ENCODE measurements at places on chromosomes 2 and 18.

- DNase-seq: peak; percentile 5
These were observed 44.8 kb upstream of the KDM3A start for GRCh38 chr2:86396291-86396785.

- DNase-seq: peak; percentile 17
These were observed 22.4 kb downstream of the MOGAT1 start for GRCh38 chr2:222693837-222694236.

DNA sequence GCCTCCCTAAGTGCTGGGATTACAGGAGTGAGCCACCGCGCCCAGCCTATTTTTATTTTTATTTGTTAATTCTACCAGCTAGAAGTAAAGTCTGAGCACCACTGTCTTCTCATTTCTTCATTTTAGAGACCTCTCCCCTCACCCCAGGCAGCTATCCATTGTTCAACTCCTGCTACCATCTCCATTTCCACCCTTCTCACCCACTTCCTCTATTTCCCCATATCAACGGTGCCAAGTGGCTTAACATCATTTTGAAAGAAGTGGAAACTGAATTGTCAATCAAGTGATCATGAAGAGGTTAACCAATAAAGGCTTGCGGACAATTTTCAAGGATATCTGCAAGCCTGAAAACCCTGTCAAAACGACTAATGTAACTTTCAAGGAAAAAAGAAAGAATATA lies 323.1 kb downstream of the NBAS start:
- DNase-seq: no peak

DNA sequence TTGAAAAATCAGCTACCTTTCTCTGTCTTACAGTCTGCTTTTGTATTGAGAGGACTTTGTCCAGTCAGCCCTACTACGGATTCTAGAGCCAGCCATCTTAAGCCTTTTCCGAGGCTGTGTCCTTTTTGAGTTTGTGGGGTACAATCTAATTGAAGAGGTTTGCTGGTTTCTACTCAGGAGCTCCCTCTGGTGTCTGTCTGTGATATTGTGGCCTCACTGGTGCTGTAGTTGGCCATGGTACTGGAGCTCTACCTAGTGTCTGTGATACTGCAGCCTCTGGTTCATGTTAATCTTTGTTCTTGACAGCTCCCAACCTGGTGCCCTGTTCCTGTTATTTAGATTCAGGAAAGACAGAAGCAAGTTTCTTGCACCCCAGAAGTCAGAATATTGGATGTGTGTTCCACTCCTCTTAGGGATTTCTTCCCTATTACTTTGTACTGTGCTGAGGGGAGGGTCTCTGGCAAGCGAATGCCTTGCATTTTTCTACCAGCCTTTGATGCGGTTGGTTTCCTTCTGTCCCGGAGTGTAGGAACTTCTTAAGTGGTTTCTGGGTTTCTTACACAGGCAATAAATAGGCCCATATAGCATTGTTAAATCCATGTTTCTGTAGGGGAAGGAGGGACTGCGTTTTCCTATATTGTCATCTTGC lies 78.5 kb downstream of the ACSL3 start:
- DNase-seq: peak; percentile 79

DNA sequence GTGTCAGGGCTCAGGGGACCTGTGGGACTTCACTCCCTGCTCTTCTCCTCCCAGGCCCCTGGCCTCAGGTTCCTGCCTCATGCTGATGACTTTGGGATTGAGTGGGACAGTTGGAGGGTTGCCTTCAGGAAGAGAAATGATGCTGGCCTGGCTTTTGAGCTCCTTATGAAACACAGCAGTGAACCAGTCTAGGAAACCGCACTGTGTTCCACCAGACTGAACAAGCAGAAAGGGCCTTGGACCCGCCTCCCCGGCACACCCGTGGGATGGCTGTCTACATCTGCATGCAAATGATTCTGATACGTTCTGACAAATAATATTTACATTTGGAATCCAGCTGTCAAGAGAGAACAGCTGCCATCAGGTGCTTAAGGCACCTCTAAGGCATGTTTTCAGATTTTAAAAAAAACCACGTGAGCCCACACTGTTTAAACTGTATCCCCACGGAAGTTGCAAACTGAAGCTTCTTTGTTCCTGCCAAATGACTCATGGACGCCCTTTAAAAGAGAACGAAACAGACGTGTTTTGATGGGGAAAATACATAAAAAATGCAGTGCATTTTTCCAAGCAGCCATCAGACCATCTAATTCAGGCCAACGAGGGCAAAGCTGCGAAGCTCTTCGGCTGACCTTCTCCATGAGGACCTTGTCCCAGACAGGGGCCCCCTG lies 27.6 kb upstream of the ASAP2 start:
- peak; percentile 54 for DNase-seq

DNA sequence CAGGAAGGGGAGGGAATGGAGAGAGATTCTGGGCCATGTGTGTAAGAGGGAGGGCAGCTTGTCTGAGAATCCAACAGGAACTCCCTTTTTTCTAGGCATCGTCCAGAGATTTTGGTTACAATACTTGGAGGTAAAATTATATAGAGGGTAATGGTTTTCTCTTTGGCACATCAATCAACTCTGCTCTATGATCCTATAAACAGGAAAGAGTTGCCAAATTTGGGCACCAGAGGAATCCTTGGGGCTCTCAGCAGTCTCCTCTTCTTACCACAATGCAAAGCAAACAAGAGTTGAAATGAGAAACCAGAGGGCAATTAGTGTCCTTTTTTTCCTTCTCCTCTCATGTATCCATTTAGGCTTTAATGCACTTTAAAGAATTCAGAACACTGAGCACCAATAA lies 243.4 kb downstream of the SLC8A1 start:
- peak; percentile 42 for DNase-seq

GRCh38 chr2:36059691-36060090 lies 295.9 kb upstream of the CRIM1 start:
- no peak for DNase-seq

DNA sequence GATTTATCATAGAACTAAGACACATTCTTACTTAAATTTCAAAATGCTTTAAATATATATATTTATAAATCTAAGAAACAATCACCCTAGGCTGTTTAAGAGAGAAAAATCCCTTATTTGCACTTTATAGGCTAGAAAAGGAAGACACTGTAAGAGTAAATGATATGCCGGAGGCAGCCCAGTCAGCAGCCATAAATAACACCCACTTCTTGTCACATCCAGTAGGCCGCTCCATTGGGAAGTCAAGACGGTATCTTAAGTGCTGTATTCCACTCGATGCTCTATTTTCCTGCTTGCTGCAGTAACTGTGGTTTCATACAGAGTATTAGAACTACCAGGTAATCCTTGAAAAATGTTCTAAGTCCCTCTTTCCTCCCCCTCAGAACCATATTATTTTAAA lies 57.9 kb downstream of the ABCA12 start:
- DNase-seq: no peak

GRCh38 chr2:218266316-218266979 lies 3.5 kb downstream of the AAMP start:
- no peak for DNase-seq

DNA sequence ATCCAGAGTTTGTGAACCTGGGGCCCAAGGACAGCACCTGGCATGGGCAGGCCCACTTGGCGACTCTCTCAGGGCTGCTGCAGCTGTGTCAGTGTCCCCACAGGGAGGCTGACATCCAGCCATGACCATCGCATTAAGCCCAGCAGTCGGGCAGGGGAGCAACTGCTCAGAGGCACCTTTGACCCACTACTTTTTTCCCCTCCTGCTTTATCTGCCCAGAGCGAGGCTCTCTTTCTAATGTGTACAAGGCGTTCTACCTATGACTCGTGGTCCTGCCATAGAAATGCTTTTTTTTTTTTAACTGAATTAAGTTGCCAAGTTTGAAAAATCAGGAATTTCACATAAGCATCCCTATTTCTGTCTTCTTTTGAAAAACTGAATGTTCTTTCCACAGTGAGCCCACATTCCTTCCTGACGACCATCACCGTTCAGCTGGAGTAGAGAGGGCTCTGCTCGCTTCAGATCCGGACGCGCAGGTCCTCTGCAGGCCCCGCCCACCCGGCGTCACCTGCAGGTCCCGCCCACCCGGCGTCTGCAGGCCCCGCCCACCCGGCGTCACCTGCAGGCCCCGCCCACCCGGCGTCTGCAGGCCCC lies 403 bp upstream of the CLUL1 start:
- DNase-seq: peak; percentile 78

- DNase-seq: no peak
These were observed 6.8 kb upstream of the COLEC11 start for GRCh38 chr2:3588084-3588483.

- DNase-seq: no peak
These were observed 57.1 kb downstream of the TRIB2 start for GRCh38 chr2:12773586-12774394.

DNA sequence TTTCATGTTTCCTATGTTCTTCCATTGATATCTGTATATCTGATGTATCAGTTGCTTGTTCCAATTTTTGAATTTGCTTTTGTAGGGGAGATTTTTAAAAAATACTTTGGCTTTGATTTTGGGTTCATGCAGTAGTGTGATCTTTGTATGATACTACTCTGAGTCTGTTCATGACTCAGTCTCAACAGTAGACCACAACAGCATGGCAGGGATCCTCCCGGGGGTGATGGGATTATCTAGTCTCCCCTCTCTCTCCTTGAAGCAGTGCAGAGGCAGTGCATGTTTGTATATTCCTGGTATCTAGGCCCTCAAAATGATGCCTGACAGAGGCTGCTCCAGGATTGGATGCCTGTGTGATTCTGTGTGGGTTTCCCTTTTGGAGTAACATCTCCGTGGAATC lies 55.3 kb downstream of the G6PC2 start:
- DNase-seq: no peak

DNA sequence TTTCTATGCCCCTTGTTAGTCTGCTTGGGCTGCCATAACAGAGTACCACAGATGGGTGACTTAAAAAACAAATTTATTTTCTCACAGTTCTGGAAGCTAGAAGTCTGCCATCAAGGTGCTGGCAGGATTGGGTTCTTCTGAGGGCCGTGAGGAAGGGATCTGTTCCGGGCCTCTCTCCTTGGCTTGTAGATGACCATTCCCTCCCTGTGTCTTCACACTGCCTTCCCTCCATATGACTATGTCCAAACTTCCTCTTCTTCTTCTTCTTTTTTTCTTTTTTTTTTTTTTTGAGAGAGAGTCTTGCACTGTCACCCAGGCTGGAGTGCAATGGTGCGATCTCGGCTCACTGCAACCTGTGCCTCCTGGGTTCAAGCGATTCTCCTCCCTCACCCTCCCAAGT lies 13.1 kb upstream of the CCNYL1 start:
- DNase-seq: no peak
